ENCODE measurements at places on chromosomes 6 and 20.

GRCh38 chr20:58634521-58635278 lies 16.4 kb upstream of the STX16 start:
- DNase-seq = no peak

DNA sequence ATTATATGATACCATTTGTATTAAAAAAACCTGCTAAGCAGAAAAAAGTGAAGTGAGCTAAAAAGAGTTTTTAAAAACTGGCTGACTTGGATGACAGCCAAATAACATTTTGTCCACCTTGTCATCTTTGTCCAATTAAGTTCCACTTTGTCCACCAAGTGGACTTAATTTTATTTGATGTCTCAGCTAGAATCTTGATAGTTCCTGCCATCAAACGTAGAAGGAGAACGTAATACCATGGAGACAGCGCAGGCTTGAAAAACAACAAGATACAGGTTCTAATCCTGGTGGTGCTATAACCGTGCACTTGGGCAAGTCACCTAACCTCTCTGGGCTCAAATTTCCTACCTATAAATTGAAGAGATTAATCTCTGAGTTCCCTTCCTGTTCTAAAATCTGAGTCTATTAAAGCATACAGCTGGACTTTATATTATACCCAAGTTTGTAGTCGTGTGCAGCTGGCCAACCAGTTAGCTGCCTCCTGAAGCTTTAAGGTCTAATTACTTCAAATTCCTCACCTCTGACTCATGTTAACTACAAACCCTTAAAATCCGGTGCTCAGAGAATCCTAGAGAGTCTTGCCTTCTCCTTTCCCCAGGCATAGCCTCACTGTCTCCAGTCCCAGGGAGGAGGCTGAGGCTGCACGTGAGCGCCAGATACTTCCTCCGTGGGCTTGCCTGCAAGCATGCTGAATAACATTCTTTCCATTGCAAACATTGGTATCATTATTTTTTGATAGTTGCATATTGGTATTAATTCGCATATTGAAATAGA lies 16.8 kb downstream of the TMEM244 start:
- DNase-seq = no peak

DNA sequence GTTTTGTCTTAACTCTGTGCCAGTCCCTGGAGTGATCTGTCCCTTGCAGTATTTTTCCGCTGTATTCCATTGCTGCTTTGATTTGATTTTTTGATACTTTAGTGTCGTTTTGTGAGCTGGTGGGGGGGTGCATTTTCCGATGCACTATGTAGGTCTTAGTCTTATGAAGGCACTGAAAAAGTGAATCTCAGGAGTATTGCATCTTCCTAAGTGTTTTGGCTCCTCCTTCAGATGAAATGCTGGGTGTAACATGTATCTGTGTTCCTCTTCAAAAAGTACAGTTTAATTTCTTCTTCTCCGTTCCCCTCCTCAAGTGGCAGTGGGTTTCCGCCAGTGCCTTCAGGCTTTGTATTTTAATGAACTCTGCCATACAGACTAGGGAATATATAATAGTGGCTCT lies 580.7 kb upstream of the GJE1 start:
- no peak for DNase-seq

DNA sequence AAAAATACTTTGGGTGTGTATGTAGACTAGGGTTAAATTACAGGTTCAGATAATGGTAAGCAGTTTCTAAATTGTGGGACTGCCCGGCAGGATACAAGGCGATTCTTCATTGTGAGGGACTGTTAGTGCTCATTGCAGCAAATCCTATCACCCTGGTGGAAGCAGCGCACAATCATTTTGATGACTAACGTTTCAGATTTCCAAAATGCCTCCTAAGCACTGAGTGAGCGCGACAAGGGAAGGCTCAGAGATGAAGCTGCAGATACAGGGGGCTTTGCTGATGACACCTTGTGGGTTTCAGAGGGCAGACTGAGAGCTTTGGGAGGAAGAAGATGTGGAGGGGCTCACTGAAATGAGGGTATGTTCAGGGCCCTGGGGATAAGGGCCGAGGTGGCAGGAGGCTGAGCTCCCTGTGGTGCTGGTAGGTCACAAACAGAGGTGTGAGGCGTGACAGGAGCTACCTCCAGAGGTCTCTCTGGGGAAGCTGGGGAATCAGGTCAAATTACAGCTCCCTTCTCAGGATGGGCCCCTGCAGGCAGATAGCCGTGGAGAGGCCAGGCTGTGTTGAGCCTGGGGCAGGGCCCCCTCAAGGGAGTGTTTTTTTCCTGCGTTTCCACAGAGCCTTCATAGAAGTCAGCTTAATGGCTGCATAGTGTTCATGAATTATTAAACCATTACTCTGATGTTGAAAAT lies 84.5 kb upstream of the FYN start:
- DNase-seq = no peak

GRCh38 chr6:130836055-130836640 lies 8.9 kb downstream of the SMLR1 start:
- DNase-seq = no peak
